ENCODE measurements at places on chromosomes 5 and 9.

GRCh38 chr9:83285445-83286225, 222.7 kb upstream of the RASEF start:
- DNase-seq, result no peak

GRCh38 chr5:133391354-133392136, 220.8 kb downstream of the FSTL4 start:
- no peak for DNase-seq

GRCh38 chr5:142979636-142980035, 209.5 kb downstream of the ARHGAP26 start:
- DNase-seq, result no peak

DNA sequence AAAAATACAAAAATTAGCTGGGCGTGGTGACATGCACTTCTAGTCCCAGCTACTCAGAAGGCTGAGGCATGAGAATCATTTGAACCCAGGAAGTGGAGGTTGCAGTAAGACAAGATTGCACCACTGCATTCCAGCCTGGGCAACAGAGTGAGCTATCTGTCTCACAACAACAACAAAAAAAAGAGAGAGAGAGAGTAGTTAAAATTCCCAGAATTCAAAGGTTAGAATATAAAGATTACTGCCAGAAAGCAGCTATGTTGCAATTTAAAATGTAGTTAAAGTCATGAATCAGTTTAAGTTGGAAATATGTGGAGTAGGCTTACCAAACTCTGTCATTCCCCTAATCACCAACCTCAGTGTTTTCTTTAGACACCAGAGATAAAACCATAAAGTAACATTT, 58.7 kb upstream of the SUSD1 start:
- no peak for DNase-seq

DNA sequence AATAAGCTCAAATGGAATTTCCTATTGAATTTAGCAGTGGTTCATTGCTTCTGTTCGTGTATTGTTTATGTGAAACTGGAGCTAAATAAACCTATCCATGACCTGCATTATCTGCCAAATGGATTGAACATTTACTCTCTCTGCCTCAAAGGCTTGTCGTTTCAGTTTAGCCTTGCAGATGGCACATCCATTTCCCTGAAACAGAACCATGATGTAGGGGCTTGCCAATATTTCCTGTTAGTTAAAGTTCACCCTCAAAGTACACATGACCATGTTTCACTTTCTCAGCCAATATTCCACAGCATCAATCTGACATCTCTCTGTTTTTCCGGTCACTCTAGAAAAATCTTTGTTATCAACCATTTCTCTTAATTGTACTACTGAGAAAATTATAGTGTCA, 545.3 kb downstream of the TAF11L14 start:
- DNase-seq, result no peak

DNA sequence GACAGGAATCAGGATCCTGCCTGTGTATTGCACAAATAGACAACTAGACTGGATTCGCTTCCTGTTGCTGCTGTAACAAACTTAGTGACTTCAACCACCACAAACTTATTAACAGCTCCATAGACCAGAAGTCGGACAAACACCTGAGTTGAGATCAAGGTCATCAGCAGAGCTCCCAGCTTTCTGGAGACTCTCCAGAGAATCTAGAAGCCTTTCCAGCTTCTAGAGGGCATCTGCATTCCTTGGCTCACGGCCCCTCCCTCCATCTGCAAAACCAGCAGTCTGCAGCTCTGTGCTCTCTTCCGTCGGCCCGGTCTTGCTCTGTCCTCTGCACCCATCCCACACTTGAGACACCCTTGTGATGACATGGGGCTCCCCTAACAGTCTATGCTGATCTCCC, 99.1 kb downstream of the KCNT1 start:
- no peak for DNase-seq

DNA sequence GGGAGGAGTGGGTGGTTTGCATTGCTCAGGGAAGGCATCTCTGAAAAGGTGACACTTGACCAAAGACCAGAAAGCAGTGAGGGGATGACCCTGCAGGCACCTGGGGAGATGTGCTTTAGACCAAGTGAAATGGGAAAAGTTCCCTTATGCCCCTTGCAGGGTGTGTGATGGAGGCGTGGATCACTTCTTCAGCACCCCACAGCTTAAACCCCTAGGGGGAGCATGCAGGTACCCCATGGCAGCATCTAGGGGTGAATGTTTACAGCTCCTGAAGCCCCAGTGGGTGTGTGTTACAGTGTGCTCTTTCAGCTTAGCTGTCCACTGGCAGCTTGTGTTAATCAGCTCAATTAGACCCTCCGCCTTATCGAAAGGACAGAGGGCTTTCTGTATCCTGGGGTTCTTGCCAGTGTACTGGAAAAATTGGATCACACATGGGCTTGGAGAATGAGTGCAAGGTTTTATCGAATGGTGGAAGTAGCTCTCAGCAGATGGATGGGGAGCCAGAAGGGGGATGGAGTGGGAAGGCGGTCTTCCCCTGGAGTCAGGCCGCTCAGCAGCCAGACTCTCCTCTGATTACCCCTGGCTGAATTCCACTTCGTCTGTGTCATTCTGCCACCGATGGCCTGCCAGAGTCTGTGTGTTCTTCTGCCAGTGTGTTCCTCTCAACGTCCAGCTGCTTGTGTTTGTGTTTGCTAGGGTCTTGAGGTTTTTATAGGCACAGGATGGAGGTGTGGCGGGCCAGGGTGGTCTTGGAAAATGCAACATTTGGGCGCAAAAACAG, 6.3 kb downstream of the BHMT2 start:
- DNase-seq, result no peak

DNA sequence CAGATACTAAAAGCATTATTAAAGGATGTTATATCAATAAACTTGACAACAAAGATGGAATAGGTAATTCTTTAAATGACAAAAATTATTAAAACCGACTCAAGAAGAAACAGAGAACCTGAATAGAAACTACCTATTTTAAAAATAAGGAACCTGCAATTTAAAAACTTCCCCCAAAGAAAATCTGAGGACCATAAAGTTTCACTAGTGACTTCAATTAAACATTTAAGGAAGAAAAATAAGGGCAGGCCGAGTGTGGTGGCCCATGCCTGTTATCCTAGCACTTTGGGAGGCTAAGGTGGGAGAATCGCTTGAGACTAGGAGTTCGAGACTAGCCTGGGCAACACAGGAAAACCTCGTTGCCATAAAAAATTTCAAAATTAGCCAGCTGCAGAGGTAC, 99.6 kb downstream of the FANCC start:
- no peak for DNase-seq

Data from stimulated activated CD8-positive, alpha-beta memory T cell treated with anti-CD3 and anti-CD28 coated beads, Interleukin-7, amount 100 ng/mL, for 1 hour (primary cell).